ENCODE measurements at places on chromosomes 1 and 21.

DNA sequence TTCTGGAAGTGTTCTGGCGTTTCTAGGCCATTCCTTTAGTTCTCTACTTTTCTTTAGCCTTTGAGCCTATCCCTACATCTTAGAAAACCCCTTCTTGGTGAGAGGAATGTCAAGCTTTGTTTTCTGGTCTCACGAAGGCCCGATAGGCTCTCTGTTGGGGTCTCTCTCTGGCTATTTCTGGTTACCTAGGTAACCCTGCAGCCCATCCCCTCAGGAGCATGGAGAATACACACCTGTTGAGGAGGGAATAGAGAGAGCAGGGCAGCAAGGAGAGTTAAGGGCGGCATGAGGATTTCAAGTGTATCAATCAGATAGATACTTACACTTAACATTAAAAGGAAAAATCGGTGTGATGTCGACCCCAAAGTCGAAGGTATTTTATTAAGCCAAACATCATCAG, 45.7 kb downstream of the LRRC8D start:
- DNase-seq: no peak

- no peak for DNase-seq
Measured at GRCh38 chr1:10177876-10178275, 32.5 kb upstream of the KIF1B start.

DNA sequence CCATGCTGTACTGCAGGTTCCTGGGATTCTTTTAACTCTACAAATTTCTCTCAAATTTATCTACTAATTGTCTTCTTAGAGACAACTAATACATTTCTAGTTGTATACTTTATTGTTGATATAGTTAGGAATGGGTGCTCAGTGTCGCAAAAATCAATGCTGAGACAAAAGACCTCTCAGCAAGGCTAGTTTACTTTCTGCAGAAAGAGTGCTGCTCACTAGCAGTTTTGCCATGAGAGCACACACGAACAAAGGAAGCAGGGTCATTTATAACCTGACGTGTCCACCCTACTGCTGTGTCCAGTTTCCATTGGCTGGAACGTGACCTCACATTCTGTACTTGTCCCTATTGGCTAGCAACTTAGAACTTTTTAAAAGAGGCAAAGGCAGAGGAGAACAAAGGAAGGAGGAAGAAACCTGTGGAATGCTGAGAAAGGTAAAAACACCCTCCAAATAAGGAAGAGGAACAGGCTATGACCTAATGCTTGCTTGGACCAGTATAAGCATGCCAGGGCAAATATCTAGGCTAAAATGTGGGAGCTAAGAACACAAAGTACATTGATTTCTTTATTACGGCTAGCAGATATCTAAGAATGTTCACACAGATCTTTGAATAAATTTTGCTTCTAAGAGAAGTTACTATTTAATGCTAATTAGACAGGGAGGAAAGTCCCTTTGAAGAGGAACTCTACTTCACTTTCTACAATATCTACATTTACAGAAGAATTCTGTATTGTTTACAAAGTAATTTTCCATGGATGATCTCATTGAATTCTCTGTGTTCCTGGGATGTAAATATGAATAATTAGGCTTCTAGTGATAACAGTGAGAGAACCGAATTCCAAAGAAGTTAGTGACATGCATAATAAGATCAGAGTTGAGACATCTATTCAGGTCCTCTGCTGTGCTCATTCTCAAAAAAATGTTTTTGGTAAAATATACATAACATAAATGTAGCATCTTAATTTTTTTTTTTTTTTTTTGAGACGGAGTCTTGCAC, 86.0 kb upstream of the MAP10 start:
- no peak for DNase-seq

DNA sequence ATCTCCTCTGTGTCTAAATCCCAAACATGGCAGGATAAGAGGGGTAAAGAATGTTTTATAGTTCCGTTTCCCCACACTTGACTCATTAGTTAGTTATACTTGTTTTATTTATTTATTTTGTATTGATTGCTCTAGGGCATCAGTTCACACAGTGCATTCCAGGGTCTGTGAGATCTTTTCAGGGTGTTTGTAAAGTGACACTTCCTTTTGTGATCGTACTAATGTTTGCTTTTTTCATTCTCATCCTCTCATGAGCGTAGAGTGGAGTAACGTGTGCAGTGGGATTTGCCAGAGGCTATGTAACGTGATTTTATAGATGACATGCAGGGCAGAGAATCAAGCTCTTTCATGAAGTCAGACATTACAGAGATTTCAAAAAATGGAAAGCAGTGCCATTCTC, 103.2 kb downstream of the SCCPDH start:
- no peak for DNase-seq

- DNase-seq: no peak
Measured at GRCh38 chr1:96588416-96588995, 133.1 kb upstream of the PTBP2 start.

GRCh38 chr1:228009828-228010775, 3.3 kb downstream of the WNT3A start:
- DNase-seq: no peak

DNA sequence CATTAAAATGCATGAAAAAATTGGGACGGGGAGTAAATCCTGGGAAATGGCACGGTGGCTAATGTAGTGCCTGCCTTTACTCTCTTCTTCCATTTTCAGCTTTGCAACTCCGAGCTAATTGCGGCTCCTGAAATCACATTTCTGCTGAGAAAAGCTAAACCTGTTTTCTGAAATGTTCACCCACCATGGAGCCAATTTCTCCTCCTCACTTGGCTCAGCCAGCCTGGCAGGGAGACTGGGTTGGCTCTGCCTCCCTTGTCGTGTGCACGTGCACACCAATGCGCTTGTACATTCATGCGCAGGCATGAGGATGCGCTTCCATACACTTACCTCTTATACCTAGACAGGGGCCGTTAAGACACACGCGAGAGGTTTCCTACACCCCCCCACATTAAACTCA, 165.4 kb downstream of the PLXNA2 start:
- no peak for DNase-seq

GRCh38 chr1:20174937-20175666, 10.8 kb upstream of the UBXN10 start:
- DNase-seq: peak; percentile 89

GRCh38 chr1:164638492-164639202, 79.7 kb downstream of the PBX1 start:
- no peak for DNase-seq

DNA sequence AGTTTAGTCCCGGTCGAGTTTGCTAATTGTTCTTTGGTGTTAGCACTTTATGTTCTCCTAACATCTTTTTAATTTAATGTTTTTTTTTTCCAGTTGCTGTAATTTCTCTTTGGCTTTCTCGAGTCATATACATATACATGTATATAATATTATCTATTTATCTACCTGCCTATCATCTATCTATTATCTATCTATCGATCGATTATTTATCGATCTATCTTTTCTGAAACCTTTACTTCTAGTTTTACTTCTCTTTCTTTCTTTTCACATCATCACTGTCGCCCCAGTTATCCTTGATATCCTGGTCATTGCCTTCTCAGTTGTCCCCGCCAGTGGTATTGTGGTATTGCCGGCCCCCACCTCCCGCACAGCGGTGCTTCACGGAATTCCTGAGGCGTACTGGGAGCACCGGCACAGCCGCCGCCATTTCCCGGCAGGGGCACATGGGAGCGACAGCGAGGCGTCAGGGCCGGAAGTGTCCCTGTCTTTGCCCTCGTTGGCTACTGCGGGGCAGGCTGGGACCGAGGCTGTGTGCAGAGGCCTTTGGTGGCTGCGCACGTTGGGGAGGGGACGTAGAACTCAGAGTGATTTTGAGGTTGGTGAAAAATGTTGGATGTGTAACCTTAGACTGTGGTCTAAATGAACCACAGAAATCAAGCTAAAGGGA, 101.1 kb downstream of the NUF2 start:
- no peak for DNase-seq

DNA sequence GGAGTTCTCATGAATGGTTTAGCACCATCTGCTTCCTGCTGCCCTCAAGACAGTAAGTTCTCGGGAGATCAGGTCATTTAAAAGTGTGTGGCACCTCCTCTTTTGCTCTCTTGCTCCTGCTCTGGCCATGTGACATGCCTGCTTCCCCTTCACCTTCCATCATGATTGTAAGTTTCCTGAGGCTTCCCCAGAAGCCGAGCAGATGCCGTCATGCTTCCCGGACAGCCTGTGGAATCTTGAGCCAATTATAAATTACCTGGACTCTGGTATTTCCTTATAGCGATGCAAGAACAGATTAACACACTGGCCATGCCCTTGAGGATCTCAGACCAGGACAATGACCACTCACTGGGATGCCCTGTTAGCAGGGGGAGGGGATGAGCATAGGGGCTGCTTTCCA, 212.3 kb downstream of the MATN1 start:
- DNase-seq: no peak

DNA sequence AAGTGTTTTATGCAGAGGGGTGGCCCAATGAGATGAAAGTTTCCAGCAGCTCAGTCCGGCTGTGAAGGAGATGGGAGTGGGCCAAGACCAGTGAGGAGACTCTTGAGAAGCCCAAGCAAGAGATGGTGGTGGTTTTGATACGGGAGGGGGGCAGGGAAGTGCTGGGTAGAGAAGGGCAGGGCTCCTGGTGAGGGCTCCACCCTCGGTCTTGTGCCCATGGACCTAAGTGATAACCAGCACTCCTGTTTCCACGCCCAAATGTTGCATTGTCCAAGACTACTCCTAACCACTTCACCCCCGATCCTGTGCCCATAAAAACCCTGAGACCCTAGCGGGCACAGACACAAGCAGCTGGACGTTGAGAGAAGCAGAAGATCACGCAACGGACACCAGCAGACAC, 140.9 kb downstream of the MIS18A start:
- no peak for DNase-seq

GRCh38 chr1:82901118-82901517, 1097.8 kb downstream of the TTLL7 start:
- DNase-seq: no peak

- DNase-seq: no peak
Measured at GRCh38 chr1:21781815-21782348, 1.1 kb downstream of the USP48 start.

GRCh38 chr1:159300146-159300545, 2.0 kb upstream of the FCER1A start:
- no peak for DNase-seq

GRCh38 chr1:53143527-53143926, 1.1 kb upstream of the SLC1A7 start:
- no peak for DNase-seq

DNA sequence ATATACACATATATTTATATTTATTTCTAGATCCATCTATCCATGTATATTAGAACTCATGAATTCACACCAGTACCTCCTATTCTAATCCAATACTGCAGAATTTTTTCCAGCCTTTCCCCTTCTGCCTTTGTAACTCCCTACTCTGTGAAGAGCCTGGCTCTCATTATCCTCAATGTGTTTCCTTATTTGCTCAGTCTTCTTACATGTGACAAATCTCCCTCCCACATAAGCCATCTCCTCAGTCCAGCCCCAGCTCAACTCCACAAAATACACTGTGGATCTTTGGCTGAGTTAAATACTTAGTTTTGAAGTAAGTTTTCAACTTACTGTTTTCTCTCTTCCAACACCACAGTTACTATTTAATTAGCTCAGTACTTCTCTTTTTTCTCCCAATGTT, 45.7 kb downstream of the ATP5PO start:
- DNase-seq: no peak

- DNase-seq: no peak
Measured at GRCh38 chr1:21543598-21543997, 34.4 kb downstream of the ALPL start.

DNA sequence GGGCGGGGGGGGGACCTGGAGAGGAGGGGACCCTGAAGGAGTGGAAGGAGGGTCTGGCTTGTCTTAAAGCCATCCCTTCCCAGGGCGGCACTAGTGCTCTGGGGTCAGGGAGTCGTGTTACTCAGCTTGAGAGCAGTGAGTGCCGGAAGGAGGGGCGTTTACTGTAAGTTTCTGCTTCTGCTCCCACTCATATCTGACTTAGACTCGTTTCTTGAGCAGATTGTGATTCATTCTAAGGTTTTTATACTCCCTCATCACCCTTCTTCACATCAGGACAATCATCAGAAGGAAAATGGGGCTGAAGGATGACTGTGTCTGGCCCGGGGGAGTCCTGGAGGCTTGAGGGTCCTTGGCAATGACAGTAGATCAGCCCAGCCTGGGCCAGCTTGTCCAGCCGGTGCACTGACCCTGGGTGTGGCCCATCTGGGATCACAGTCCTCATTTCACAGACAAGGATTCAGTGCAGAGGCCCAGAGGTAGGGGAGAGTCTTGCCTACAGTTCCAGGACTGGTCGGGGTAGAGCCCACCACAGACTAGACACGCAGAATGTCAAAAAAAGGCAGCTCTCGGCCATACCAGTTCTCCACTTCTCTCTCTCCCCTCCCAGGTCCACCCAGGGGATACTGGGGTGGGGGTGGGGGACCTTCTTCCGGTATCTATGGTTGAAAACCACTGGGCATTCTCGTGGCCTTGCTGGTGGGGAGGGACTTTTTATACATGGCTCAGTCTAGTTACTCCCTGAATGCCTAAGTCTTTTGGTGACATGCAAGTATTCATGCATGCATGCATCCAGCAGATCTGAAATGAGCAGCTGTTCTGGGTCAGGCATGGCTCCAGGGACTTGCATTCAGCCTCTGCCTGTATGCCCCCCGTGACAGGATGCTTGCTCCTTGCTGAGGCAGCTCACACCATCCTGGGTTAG, 5.1 kb downstream of the TNFRSF8 start:
- no peak for DNase-seq

- DNase-seq: no peak
Measured at GRCh38 chr1:187157552-187157951, 328.8 kb downstream of the PLA2G4A start.

GRCh38 chr21:32043458-32043857, 170.6 kb downstream of the HUNK start:
- no peak for DNase-seq

DNA sequence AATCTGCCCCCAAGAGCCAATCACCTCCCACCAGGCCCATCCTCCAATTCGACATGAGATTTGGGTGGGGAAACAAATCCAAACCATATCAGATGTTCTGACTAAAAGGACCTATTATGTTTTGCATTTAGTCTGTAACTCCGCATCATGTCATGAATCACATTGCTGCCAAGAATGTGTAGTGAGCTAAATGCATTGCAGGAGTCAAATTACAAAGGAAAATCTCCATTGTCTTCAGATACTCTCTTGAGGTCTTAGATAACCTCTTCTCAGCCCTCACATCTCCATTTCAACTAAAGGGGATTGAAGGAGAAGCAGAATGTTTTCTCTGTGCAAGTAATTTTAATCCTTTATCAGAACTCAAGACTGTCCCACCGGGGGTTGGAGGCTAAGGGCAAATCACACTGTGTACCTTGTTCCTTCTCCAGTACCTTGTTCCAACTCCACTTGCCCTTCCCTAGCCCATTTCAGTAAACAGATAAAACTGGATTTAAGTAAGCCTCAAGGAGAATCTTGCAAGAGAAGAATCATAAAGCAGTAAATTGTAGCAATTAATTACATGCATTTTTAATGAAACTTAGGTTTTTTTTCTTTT, 34.1 kb downstream of the EXTL2 start:
- DNase-seq: no peak

- DNase-seq: no peak
Measured at GRCh38 chr1:61432616-61433388, 292.1 kb downstream of the TM2D1 start.

- peak; percentile 4 for DNase-seq
Measured at GRCh38 chr1:104380003-104380402, 630.3 kb downstream of the AMY1C start.

Data from HL-60 (cell line).